ENCODE measurements at places on chromosomes 5 and 9.

- no peak for DNase-seq
Observed at GRCh38 chr5:89097103-89097502, 214.1 kb upstream of the MEF2C start.

GRCh38 chr9:123138163-123138562 lies 104.7 kb downstream of the GPR21 start:
- DNase-seq = no peak

- DNase-seq = no peak
Observed at GRCh38 chr5:54454602-54455001, 897 bp upstream of the HSPB3 start.

- no peak for DNase-seq
Observed at GRCh38 chr9:115914291-115914690, 239.3 kb upstream of the PAPPA start.

- DNase-seq = no peak
Observed at GRCh38 chr9:110016340-110016739, 191.6 kb downstream of the C9orf152 start.

GRCh38 chr9:22529426-22530199 lies 83.0 kb downstream of the DMRTA1 start:
- no peak for DNase-seq

GRCh38 chr9:78601957-78602565 lies 305.1 kb downstream of the PSAT1 start:
- DNase-seq = no peak

- no peak for DNase-seq
Observed at GRCh38 chr9:99745085-99745484, 76.6 kb upstream of the NR4A3 start.

GRCh38 chr9:9970514-9970913 lies 642.3 kb downstream of the PTPRD start:
- DNase-seq = no peak

GRCh38 chr5:1510631-1511030 lies 13.1 kb downstream of the LPCAT1 start:
- DNase-seq = peak; percentile 8

- DNase-seq = no peak
Observed at GRCh38 chr9:101209670-101210069, 175.1 kb downstream of the BAAT start.

DNA sequence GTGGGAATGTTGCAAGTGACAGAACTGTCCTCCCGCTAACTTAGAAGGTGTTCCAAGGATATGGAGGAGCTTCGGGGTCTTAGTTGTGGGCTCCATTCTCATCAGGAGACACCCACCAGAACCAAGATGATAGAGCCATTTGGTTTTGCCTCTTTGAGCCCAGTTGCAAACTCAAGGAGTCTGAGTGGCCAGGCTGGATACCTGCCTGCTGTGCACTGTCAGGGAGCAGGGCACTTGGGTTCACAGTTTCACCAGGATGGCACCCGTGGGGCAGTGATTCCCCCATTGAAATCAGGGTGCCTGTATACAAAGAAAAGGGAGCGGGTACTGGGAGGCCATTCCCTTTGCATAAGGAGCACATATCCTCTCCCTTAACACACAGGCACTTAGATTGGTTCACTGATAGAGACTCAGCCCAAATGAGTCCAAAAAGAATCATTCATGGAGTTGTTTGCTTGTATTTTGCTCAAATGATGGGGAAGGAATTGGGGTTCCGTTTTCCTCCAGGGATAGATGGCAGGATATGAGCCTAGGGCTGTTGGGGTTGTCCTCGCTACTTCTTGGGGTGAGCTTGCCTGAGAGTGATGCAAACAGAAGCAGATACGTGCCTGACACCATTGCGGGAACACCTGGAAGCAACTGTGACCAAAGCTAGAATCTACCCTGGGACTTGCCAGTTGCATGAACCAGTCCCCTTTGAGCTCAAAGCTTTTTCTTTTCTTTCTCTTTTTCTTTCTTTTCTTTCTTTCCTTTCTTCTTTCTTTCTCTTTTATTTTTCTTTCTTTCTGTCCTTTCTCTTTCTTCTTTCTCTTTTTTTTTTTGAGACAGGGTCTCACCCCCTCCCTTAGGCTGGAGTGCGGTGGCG lies 1.3 kb upstream of the PRR7 start:
- DNase-seq = no peak

GRCh38 chr5:59420596-59420995 lies 472.9 kb downstream of the PDE4D start:
- DNase-seq = no peak

- no peak for DNase-seq
Observed at GRCh38 chr9:77010527-77010926, 8.9 kb upstream of the FOXB2 start.

- DNase-seq = no peak
Observed at GRCh38 chr9:128233817-128234406, 30.7 kb downstream of the DNM1 start.

GRCh38 chr9:15068261-15068660 lies 158.0 kb upstream of the FREM1 start:
- DNase-seq = no peak

DNA sequence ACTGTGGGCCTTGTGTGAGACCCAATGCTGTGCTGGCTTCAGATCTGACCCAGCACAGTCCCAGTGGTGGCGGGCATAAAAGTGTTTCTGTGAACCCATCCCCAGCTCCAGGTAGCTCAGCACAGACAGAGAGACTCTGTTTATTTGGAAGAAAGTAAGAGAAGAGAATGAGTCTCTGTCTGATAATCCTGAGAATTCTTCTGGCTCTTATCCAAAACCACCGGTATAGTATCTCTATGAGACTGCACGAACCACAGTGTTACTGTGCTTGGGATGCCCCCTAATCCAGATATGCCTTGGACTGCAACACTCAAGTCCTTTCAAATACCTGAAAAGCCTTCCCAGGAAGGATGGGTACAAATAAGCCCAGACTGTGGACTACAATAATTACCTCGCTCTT lies 1660.8 kb upstream of the ACO1 start:
- DNase-seq = no peak

DNA sequence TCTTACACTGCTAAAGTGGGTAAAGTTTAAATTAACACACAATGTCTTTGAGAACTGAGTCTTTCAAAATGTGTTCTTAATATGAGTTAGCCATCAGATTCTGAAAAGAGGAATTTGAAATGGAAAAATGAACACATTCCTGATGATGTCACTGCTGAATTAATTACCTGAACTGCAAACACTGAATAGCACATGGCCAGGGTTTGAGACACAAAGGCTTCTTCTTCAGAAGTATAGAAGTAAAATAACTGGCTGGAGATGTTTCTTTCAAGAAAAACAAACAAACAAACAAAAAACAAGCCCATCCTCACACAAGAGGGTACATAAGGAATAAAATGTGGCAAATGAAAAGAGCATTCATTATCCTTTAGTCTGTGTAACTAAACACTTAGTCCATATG lies 7.1 kb downstream of the GLIS3 start:
- DNase-seq = no peak

DNA sequence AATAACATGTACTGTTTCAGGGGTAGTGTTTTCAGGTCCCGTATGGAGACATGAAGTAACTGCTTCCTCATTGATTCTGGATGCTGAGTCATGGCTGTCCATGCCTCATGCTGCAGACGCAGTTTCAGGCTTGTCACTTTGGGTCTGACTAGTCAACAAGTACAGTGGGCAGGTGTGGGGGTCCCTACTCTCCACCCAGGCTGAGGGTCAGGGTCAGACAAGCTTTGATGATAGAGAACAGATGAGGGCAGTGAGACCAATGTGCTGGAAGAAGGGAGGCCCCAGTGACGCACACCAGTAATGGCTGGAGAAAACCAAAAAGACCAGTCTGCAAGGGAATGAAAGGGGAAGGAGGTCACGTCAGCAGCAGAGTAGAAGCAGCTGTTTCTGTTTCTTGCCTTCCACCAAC lies 80.0 kb upstream of the NFIL3 start:
- no peak for DNase-seq

- no peak for DNase-seq
Observed at GRCh38 chr5:150774145-150774544, 4.4 kb upstream of the SMIM3 start.

GRCh38 chr5:144697847-144698262 lies 527.2 kb downstream of the KCTD16 start:
- no peak for DNase-seq

- DNase-seq = peak; percentile 39
Observed at GRCh38 chr9:134185536-134186011, 21.2 kb upstream of the RNU6ATAC start.

GRCh38 chr9:12906646-12907045 lies 131.8 kb downstream of the LURAP1L start:
- DNase-seq = no peak

Measured in stimulated activated naive CD8-positive, alpha-beta T cell treated with anti-CD3 and anti-CD28 coated beads, Interleukin-15, amount 100 ng/mL, for 72 hours (primary cell).